ENCODE measurements at places on chromosomes 11 and 22.

- DNase-seq = no peak
Observed at GRCh38 chr11:95671768-95672167, 117.8 kb downstream of the FAM76B start.

DNA sequence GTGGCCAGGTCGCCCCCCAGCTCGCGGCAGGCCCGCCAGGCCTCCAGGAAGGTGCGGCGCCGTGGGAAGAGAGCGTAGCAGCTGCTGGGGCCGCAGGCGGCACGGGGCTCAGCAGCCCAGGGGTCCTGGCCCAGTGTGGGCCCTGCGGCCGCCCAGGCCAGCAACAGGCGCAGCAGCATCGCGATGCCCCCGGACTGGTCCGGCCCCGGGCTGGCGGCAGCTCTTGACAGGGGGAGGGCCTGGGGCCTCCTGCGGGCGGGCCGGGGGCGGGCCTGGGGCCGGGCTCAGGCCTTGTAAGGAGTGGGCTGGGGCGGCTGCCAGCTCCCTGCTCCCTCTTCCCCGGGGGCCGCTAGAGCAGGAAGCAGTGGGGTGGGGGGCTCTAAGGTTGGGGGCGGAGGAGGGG, at the start of gene CD248:
TSS of gene CD248 (minus strand) at position 196 of the 403 bp plus-strand sequence. CDS start at position 179, 17 bp downstream.
- no peak for DNase-seq

GRCh38 chr11:73659961-73660360, 13.6 kb downstream of the PLEKHB1 start:
- no peak for DNase-seq

DNA sequence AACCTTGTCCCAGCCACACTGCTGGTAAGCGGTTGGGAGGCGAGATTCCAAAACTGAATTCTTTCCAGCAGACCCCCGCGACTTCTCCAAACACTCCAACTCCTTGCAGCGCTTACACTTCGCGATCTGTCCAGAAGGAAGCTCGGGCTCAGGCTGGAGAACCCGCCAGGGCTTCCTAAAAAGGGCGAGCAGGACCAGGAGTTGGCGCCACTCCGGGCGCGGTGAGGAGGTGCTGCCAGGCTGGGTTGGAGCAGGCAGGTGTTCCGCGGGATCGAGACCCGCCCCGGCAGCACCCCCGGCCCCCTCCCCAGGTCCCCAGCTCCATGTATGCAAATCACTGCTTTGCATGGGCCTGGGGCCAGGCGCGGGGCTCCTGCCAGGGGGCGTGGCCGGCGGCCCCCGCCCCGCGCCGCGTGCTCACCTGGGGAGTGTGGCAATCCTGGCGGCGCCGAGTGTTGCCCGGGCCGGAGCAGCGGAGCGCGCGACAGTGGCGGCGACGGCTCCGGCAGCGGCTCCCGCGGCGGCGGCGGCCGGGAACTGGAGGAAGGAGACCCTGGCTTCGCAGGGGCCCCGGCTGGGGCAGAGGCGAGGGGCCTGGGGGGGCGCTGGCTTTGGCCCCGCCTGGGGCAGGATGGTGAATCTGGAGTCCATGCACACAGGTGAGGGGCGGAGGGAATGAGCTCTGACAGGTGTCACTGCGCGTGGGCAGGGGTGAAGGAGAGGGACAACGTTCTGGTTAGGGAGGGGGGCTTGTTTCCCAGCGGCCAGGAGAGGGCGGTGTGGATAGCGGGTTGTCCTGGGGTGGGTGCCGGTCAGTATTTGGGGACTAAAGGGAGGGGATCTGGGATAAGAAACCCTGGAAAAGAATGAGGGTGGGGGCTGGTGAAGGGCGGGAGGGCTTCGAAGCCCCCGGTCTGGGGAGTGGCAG, at the start of gene POU2F3:
TSS of gene POU2F3 (plus strand) at position 428 of the 928 bp plus-strand sequence. CDS start at position 632, 204 bp downstream.
- no peak for DNase-seq

DNA sequence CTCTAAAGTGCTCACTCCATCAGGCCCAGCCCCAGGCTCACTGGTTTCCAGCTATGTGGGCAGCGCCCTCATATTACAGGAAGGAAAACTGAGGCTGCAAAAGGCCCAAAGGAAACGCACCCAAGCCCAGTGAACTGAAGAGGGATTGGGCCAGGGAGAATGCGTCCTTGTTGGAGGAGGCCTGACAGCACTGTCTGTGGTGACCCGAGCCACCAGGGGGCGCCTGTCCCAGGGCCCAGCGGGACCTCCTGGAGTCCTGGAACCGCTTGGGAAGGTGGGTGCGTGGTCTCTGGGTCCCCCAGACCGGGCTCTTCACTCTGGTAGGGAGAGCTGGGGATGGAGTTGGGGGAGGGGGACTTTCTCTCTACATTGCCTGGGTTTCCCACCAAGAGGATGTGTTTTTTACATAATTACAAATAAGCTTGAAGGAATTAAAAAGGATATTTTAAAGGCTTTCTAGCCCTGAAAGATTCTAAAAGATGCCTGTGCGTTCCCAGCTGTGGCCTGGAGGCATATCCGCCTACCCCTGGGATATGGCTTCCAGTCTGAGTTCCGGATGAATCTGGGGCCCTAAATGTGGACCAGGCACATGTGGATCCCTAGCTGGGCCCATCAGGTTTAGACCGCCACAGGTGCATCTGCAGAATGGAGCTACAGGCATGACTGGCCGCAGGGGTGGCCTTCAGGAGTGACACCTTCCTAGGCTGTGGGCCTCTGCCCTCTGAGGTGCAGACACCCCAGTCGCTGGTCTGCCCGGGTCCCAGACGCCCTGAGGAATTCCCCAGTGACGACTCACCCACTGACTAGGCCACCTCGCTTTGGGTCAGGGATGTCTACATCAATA, 4.2 kb downstream of the SPI1 start:
- peak; percentile 36 for DNase-seq

DNA sequence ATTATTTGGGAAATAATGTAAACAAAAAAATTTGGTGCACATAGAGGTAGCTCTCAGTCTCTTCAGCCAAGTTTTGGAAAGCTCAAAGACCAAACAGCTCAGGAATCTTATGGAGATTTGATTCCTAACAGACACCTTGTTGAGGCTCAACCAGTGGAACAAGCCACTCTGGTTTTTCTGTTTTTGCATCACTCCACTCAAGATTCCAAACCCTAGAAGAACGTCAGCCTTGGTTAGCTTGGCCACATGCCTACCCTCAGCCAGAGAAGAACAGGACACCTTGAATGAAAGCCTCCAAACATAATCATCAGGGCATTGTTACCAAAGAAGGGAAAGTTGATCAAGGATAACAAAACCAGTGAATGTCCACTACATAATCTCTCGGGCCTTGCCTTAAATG, 3.8 kb upstream of the SMCO4 start:
- DNase-seq = no peak

DNA sequence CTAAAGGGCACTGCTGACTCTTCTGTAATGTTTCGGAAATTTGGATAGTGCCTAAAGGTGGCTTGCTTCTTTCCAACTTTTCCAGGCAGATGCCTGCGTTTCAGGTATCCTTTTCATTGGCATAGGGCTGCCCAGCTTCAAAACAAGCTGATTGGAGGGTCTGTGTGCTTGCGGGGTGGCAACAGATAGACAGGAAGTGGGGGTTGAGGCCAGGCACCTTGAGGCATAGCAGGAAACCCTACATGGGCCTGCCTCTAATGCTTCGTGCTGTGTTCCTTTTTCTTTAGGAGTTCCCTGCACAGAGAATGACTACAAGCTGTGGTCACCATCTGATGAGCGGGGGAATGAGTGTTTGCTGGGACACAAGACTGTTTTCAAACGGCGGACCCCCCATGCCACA, 92.2 kb upstream of the SORL1-AS1 start:
- no peak for DNase-seq
